ENCODE measurements at places on chromosomes 5 and 9.

DNA sequence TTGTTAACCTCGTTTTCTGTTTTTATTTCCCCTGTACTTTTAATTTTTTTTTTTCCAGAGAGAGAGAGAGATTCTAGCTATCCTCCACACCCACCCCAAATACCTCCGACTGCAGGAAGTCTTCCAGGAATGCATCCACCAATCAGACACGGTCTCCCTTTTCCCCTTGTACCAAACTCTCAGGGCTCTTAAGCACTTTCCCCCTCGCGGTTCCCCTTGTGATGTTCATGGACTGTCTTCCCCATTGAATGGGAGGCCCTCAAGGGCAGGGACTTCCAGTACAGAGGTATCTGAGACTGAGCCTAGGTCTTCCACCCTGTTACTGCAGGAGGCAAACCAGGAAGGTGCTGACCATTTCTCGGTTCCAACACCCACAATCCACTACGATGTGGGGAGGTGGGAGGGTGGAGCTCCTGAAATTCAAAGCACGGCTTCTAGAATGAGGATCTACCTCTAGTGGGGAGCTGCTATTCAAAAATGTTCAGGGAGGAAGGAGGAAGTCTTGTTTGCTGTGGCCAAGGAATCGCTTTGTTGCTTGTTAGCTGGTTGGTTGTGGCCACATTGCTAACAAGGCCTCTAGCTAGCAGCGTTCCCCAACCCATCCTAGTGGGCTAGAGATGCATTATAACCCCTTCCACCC, 37.5 kb upstream of the PTGS1 start:
- no peak for DNase-seq

GRCh38 chr9:82410866-82411265, 422.3 kb downstream of the SPATA31D1 start:
- DNase-seq = no peak

DNA sequence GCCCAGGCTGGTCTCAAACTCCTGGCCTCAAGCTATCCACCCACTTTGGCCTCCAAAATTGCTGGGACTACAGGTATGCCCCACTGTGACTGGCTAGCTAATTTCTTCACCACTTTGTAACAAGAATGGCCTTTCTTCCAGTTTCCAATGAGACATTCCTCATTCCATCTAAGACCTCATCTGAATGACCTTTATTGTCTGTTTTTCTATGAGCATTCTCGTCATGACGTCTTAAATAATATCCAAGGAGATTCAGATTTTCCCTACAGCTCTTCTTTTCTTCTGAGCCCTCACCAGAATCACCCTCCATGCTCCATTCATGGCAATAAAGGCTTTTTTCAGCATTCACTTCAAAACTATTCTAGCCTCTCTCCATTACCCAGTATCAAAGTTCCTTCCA, 30.2 kb upstream of the STK32A start:
- no peak for DNase-seq

DNA sequence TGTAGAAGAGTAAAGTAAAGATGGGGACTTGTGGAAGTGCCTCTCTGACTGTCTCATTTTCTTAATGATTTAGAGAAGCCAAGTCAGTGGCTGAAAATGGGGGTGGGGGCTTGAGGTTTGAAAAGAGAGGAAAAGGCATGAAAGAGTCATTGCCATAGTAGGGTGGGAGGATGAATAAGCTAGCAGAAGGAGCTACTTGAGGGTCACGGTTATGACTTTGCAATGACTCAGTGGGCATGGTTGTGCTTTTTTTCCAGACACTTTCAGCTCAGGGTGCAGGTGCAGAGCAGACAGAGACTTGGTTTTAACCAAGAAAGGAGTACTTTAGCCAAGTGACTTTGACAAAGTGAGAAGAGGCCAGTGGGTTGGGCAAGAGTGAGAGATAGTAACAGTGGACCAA, 117.8 kb downstream of the PTTG1 start:
- DNase-seq = peak; percentile 12

DNA sequence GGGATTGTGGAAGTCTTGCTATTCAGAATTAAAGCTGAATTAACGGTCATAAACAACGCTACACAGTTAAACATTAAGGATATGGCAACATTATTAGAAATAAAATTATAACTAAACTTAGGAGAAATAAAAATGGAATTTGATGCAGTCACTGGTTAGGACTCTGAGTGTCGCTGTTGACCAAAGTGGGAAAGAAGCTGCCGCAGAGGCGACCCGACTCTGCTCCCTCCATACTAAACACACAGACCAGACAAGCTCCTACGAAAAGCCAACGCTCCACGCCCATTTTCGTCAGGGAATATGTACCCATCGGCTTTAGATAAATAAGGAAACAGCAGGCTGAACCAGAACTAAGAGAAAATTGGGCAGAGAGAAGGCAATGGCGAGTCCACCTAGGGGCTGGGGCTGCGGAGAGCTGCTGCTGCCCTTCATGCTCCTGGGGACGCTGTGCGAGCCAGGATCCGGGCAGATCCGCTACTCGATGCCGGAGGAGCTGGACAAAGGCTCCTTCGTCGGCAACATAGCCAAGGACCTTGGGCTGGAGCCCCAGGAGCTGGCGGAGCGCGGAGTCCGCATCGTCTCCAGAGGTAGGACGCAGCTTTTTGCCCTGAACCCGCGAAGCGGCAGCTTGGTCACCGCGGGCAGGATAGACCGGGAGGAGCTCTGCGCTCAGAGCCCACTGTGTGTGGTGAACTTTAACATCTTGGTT, at the start of gene PCDHGA5:
Gene PCDHGA5 (plus strand): TSS at position 211 of the 709 bp plus-strand sequence. CDS start 169 bp downstream, at position 380.
- DNase-seq = no peak

DNA sequence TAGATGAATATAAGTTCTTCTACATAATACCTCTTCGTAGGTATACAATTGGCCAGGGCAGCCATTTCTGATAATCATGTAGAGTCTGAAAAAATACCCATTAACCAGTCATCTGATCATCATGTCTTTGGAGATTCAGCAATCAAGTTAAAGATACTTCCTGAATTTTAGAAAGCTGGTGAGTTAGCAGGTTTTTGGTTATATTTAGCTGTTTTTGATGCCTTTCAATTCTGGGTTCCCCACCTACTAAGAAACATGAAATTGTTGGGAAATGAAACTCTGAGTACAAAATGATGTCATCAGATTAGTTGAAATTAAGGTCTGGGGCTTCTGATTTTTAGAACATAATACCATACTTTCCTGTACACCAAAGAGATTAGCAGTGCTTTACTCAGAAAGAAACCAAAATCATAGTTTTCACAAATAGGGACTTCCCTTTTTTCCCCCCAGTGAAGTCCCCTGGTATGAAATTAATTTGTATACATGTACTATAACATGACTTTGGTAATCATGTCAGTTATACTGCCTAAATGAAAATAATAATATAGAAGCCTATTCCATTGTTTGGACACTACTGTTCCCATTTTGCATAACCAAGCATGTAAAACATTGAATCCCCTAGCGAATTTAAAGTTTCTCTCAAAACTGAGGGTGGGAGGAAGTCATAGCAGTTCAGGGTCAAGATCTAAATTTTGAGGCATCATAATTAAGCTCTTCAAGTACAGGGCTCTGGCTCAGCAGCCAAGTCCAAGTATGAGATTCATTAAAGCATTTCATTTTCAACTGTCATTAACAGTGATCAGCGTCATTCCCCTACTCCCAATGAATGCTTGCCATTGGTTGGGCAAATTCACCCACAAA, 17.9 kb downstream of the PRLR start:
- DNase-seq = no peak

DNA sequence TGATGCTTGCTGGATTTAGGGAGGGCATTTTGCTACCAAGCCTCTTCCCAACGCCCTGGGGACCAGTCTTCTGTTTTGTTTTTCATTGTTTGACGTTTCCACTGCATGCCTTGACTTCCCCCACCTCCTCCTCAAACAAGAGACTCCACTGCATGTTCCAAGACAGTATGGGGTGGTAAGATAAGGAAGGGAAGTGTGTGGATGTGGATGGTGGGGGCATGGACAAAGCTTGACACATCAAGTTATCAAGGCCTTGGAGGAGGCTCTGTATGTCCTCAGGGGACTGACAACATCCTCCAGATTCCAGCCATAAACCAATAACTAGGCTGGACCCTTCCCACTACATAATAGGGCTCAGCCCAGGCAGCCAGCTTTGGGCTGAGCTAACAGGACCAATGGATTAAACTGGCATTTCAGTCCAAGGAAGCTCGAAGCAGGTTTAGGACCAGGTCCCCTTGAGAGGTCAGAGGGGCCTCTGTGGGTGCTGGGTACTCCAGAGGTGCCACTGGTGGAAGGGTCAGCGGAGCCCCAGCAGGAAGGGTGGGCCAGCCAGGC, 23.0 kb downstream of the PCDHGC5 start:
- no peak for DNase-seq

Data from GM23248 (cell line).